Activated naive CD4-positive, alpha-beta T cell (primary cell): ENCODE measurements at places on chromosomes 2 and 18.

GRCh38 chr2:96470636-96471035 is 34.5 kb downstream of the NEURL3 start:
- DNase-seq, result peak; percentile 25

- no peak for DNase-seq
Observed at GRCh38 chr18:54140641-54141040, 83.8 kb downstream of the MBD2 start.

- DNase-seq, result no peak
Observed at GRCh38 chr2:201246280-201246679, 14.1 kb upstream of the CASP8 start.

DNA sequence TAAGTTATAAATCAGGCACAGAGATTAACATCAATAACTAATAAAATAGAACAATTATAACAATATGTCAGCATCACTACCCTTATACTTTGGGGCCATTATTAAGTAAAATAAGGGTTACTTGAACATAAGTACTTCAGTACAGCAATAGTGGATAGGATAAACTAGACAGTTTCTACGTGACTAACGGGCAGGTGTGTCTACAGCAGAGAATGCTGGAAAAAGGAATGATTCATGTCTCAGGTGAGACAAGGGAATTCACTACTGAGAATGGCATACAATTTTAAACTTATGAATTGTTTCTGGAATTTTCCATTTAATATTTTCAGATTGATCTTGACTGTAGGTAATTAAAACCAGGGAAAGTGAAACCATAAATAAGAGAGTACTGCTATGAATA is 5.5 kb downstream of the WDR75 start:
- DNase-seq, result no peak

- DNase-seq, result no peak
Observed at GRCh38 chr18:2717407-2717806, 61.9 kb downstream of the SMCHD1 start.

DNA sequence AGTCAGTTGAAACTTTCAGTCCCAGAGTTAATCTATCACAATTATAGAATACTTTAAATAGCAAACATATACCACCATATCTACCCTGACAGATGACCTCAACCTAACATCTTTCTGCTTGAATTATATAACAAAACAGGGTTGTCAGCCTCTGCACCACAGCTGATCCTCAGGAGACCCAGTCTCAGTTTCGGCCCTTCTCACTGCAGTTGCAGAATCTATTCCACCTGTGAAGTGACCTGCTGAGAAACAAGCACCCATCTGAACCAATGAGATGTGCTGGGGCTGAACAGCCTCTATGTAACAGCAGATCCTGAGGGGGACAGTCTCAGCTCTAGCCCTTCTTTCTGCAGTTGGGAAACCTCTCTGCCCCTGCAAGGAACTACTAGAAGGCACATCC is 567.6 kb downstream of the KCNJ3 start:
- no peak for DNase-seq

- DNase-seq, result no peak
Observed at GRCh38 chr2:42786561-42787345, 5.6 kb downstream of the HAAO start.

DNA sequence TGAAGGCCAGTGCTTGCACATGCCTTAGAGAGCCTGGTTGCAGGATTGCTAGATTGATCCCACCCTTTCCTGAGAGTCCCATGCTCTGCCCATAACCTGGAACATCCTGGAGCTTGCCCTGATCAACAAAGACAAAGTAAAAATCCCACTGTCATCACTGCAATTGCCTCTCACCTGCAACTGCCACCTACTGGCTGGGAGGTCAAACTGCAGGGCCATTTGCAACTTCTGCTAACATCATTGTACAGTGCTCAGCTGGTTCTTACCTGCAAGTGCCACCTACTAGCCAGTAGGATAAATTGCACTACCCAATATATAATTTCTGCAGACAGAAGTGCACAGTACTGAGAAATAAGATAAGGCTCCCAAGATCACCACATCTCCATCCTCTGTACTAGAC is 947.5 kb downstream of the CPS1 start:
- no peak for DNase-seq

DNA sequence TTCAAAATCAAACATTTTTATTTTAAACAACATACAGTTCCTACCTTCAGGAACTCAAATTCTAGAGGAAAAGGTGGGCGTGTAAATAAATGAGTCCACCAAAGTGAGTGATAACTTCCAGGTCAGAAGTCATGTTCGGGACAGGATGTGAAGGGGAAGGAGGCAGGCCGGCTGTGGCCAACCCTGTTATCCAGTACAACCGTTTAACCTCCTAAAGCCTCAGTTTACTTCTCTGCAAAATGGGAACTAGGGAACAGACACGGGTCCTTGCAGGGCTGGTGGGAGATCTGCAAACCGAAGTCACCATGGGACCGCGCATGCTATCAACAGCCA is 373 bp downstream of the EIPR1 start:
- DNase-seq, result no peak

DNA sequence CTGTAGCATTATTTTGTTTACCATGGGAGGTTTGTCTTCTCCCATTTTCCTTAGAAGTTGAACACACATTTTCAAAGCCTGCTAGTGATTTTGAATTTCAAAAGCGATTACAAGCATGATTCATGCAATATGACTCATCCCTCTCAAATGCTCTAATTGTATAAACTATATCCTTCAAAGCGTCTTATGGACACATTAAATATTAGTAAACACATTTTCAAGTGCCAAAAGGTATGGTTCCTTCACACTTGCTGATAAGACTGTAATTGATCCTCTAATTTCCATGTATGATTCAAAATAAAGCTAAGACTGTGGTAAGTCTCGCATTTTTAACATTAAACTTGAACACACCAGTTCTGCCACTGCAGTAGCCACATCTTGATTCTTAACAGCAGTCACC is 512.9 kb downstream of the LRRTM4 start:
- DNase-seq, result no peak

GRCh38 chr2:64650296-64650695 is 3.4 kb downstream of the SERTAD2 start:
- DNase-seq, result no peak

DNA sequence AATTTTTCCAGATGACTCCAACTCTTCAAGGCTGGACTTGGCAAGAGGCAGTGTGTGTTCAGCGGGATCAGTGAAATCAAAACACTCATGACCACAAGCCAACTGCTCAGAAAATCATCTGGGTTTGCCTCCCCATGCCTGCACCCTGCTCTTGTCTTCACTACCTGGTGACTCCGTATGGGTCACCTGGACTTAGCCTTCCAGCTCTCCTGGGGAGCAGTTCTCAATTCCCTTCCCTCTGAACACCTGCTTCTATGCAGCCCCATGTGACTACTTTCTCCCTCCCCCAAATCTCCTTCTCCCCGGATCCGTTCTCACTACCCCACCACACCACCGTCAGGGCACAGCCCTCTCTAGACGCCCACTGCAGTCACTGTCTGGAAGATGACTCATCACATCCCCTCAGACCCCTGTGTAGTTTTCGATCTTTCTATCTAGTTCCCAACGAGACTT is 130.2 kb upstream of the ID2 start:
- no peak for DNase-seq

DNA sequence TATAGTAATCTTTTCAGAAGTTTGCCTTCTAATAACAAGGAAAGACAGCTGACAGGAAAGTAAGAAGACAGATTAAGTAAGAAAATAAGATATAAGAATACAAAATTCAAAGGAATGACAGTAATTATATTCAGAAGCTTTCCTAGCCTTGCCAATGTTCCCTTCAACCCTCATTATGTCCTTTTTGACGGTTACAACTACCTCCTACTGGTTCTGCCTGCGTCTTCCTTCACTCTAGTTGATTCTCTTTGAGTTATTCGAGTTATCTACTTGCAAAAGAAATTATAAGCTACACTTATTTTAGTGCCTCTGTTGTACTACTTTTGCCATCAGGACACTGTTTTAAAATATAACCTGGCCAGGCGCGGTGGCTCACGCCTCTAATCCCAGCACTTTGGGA is 218.9 kb upstream of the GYPC start:
- DNase-seq, result no peak

DNA sequence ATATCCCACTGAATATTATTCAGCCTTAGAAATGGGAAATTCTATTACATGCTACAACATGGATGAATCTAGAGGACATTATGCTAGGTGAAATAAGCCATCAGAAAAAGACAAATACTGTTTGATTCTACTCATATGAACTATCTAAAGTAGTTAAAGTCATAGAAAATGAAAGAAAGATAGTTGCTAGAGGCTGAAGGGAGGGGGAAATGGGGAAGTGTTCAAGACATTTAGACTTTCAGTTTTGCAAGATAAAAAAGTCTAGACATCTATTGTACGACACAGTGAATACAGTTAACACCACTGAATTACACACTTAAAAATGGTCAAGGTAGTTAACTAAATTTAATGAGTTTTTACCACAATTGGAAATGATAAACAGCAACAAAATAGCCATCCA is 835.9 kb upstream of the CHAC2 start:
- DNase-seq, result no peak

GRCh38 chr2:102295566-102295965 is 15.8 kb upstream of the IL1RL1 start:
- DNase-seq, result no peak

DNA sequence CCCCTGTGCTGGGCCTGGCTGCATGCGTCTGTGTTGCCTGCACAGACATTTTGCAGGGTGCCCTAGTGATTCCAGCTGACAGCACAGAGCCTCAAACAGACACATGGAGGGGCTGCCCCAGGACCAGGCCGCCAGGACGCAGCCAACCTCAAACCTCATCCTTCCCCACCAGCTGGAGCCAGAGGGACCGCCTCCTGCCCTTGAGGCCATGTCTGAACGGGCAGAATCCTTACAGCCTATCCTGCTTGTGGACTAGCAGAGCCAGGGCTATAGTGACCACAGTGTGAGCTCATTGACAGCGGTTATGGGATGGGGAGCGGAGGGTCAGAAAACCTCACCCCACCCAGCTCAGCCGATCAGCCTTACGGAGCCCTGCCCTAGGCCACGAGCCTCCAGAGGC is 22.4 kb downstream of the ODC1 start:
- DNase-seq, result no peak

DNA sequence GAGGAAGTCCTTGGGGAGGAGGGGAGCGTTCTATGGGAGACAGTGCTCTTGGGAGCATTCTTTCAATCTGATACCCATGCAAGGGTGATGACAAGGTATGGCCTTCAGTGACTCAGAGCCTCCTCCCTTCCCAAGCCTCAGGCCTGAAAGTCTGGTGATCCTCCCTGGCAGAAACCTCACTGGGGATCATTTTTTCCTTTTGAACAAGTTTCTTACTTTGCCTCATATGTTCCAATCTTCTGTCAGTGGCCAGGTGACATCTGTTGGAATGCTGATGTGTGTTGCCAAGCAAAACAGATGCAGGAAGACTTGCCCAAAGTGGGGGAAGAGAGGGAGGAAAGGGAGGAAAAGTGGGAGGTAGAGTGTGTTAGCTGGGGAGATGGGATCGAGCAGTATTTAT is 224.8 kb downstream of the NEDD4L start:
- no peak for DNase-seq

DNA sequence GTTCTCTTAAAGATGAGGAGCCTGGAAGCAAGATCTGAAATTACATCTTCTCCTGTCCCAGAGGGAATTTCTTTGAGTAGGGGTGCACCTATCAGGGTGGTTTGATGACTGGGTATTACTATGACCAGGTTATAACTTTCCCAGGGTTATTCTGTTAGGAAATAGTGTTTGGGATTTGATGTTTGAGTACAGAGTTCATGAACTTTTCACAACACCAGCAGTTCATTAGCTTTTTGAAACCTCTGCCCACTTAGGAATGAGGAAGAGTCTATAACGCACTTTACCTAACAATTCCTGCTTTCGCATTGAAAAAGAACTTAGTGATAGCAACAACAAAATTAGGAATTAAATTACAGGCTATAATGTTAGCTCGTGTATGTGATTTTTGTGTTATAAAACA is 58.6 kb downstream of the ALMS1 start:
- DNase-seq, result no peak

- DNase-seq, result no peak
Observed at GRCh38 chr2:8334866-8335325, 347.0 kb upstream of the ID2 start.

- DNase-seq, result no peak
Observed at GRCh38 chr18:7304061-7304370, 73.1 kb downstream of the LRRC30 start.

- no peak for DNase-seq
Observed at GRCh38 chr2:235078182-235078581, 126.4 kb downstream of the SH3BP4 start.

- DNase-seq, result no peak
Observed at GRCh38 chr2:221555494-221555846, 16.6 kb downstream of the EPHA4 start.

DNA sequence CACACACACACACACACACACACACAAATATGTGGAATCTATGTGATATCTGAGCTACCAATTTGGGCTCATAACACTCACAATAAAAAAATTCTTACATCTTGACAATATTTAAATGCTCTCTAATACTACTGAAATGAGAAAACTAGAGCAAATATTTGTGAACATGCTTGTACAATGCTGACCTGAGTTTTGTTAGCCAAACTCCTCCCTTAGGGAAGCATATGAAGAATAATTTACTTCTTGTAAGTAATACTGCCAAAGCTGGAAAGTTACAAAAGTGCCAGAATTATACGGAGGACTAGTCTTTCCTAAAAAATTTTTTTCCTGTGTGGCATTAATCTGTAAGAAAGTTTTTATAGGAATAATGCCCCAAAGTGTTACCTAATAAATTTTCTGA is 18.5 kb downstream of the MBD2 start:
- DNase-seq, result no peak

GRCh38 chr2:64000630-64001381 is 18.4 kb downstream of the VPS54 start:
- no peak for DNase-seq

- DNase-seq, result no peak
Observed at GRCh38 chr18:29560270-29560669, 1383.3 kb upstream of the CDH2 start.

DNA sequence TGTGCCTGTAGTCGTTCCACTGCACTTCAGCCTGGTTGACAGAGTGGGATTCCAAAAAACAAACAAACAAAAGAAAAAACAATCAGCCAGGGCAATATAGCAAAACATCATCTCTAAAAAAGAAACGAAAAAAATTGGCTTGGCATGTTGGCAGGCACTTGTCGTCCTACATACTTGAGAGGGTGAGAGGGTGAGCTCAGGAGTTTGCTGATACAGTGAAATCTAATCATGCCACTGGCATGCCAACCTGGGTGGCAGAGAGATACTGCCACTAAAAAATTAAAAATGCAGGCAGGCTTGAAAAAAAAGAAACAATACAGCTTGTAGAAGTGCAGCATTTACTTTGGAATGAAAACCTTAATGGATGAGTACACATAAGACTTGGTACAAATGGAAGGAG is 282.9 kb upstream of the RGPD4 start:
- no peak for DNase-seq

GRCh38 chr2:207513551-207514257 is 16.1 kb upstream of the CREB1 start:
- DNase-seq, result no peak

- no peak for DNase-seq
Observed at GRCh38 chr18:78207942-78208341, 771.7 kb upstream of the SALL3 start.

DNA sequence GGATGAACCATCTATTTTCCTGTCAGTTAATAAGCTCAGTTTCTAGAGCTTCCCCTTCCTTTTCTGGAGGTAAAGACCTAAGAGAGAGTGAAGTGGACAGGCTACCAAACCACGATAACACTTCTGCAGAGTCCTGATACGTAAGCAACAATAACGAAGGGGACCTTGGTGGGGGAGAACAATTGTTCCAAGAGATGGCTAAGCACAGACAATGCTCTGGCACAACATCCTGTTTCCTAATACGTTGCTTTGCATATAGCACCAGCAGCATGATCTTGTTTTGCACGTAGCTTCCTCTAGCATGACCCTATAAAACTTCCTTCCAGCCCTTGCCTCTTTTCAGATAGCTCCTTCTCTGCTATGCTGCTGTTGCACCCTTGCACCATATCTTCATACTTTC is 247.3 kb downstream of the RAD51AP2 start:
- no peak for DNase-seq
